Lung (tissue), 17 donors: ENCODE measurements at places on chromosomes 6 and 20.

DNA sequence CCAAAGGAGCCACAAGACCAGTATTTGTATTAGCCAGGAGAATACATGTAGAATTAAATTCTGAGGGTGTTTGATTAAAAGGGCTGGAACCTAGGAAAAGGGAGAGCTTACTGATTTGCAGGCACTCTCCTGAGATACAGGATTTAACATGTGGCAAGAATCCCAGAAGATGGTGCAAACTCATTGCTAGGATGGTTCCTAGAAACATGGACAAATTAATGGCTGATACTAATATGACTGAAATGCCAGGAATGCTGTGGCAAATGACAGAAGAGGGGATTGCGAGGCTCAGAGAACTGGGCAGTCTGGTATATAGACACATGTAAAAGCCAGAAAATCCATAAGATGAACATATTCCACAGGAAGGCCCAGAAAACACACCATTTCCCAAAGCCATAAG lies 118.1 kb downstream of the RWDD2A start:
- H3K27me3 ChIP-seq = no peaks in the 10 kb centered on the region
- DNase-seq = no peak

DNA sequence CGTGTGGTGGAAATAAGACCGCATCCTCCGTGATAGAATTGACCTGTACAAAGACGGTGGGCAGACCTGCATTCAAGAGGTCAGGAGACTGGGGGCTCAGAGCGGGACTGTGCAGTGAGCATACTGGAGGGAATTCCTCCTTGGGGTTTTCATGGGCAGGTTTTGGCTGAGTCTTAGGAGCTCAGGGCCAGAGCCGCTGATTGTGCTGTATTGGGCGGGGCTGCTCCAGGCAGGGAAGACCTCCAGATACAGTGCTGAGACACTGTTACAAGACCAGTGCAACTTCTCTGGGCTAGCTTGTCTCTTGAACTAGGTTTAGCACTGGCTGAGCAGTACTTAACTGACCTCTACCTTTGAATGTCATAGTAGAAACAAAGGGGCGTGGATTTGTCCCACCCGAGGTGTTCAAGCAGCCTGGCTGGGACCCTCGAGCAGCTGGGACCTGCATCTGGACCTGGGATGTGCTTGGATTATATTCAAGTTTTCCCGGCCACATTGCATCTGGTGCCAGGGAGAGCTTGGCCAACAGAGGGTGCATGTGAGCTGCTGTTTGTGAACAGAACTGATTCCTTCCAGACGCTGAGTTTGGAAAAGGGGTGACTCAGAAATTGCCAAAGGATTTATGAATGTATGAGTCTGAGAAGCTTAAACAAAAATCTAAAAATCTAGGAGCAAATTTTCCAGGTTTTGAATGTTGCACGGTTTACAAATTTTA lies 33.4 kb upstream of the SLC22A1 start:
- H3K27me3 ChIP-seq = no peaks in the 10 kb centered on the region
- H3K4me3 ChIP-seq = no peak overlapping the region
- DNase-seq = peak; percentile 74
- H3K27ac ChIP-seq = no peak overlapping the region
- H3K36me3 ChIP-seq = peaks cover 35% of the 10 kb centered on the region
- no peaks in the 10 kb centered on the region for H3K4me1 ChIP-seq

GRCh38 chr6:37456126-37456525 lies 23.1 kb downstream of the CMTR1 start:
- peaks cover 47% of the 10 kb centered on the region for H3K36me3 ChIP-seq
- no peaks in the 10 kb centered on the region for H3K27me3 ChIP-seq
- no peak overlapping the region for H3K4me3 ChIP-seq
- H3K4me1 ChIP-seq = no peaks in the 10 kb centered on the region

DNA sequence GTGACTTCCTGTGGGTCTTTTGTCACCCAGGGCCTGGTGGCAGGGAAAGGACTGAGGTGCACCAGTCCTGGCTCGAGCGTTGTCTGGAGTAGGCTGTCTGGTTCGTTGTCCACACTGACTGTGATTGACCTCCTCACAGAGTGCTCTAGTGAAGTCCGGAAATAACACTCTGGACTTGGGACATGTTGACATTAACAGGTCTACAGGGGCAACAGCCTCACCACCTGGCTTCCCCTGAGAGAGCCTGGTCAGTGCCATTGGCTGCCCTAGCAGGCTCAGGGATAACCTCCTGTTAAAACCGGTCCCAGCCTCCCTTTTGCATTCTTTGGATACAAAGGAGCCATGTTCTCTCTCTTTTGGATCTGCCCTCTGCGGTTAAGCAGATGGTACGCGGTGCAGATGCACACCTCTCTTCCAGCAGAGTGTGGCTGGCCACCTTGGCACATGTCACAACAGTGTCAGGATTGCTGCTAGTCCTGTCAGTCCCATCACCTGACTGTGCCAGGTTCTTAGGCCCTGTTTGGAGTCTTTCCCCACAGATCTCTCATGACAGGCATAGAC lies 46.2 kb downstream of the CDS2 start:
- H3K4me1 ChIP-seq = peaks cover 9% of the 10 kb centered on the region
- peak overlapping the region; percentile 34 for H3K27ac ChIP-seq
- H3K27me3 ChIP-seq = no peaks in the 10 kb centered on the region
- DNase-seq = no peak
- H3K4me3 ChIP-seq = no peak overlapping the region
- H3K36me3 ChIP-seq = no peaks in the 10 kb centered on the region

GRCh38 chr20:43761386-43762340 lies 34.9 kb upstream of the GTSF1L start:
- no peak for DNase-seq
- H3K36me3 ChIP-seq = no peaks in the 10 kb centered on the region
- no peaks in the 10 kb centered on the region for H3K27me3 ChIP-seq
- no peak overlapping the region for H3K27ac ChIP-seq

DNA sequence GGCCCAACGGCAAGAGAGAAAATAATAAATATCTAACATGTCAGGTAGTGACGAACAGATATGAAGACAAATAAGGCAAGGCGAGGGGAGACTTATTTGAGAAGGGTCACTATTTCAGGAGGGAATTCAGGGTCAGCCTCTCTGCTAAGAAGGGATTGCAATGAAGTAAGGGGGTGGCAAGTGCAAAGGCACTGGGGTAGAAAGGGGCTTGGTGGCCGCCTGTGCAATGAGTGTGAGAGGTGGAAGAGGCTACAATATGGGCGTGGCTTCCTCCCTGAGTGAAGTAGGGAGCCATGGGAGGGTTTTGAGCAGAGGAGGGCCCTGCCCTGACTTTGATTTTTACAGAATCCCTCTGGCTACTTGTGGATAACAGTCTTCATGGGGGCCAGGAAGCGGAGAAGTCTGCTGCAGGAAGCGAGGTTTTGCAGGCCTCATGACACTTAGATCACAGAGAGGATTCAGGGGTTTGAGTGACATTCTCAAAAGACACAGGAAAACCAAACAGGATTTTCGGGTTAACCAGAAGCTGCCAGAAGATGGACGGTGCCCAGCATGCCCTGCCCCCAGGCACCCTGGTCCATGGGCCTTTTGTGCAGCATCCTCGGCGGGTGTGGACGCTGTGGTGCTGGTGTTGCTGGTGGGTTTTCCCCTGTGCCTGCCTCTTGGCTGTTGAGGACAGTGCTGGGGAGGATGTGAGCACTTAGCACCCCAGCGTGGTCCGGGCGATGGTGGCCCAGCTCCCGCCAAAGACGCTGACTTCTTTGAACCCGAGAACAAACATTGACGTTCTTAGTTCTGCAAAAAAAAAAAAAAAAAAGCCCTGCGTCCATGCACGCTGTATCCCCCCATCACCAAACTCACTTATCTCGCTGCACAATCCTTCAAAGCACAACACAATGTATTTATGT lies 124.2 kb upstream of the PTPN1 start:
- no peak overlapping the region for H3K4me3 ChIP-seq
- H3K36me3 ChIP-seq = no peaks in the 10 kb centered on the region
- H3K27ac ChIP-seq = no peak overlapping the region
- H3K27me3 ChIP-seq = no peaks in the 10 kb centered on the region
- peak; percentile 56 for DNase-seq

DNA sequence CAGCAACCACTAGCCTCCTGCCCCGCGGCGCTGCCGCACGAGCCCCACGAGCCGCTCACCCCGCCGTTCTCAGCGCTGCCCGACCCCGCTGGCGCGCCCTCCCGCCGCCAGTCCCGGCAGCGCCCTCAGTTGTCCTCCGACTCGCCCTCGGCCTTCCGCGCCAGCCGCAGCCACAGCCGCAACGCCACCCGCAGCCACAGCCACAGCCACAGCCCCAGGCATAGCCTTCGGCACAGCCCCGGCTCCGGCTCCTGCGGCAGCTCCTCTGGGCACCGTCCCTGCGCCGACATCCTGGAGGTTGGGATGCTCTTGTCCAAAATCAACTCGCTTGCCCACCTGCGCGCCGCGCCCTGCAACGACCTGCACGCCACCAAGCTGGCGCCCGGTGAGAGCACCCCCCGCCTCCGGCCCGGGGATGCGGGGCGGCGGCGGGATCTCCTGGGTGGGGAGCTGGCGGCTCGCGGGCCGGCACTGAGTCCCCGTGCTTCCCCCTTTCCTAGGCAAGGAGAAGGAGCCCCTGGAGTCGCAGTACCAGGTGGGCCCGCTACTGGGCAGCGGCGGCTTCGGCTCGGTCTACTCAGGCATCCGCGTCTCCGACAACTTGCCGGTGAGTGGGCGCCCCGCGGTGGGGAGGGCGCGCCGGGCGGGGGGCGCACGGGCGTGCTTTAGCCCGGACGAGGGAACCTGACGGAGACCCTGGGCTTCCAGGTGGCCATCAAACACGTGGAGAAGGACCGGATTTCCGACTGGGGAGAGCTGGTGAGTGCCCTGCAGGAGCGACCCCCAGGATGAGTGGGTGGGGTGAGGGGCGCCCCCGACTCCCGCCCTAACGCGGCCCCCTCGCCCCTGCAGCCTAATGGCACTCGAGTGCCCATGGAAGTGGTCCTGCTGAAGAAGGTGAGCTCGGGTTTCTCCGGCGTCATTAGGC lies 585 bp downstream of the PIM1 start:
- peak overlapping the region; percentile 99 for H3K27ac ChIP-seq
- no peaks in the 10 kb centered on the region for H3K27me3 ChIP-seq
- H3K4me3 ChIP-seq = peak overlapping the region; percentile 99
- peak; percentile 48 for DNase-seq
- peaks cover 7% of the 10 kb centered on the region for H3K4me1 ChIP-seq
- peaks cover 9% of the 10 kb centered on the region for H3K36me3 ChIP-seq

- H3K36me3 ChIP-seq = no peaks in the 10 kb centered on the region
- peaks cover 13% of the 10 kb centered on the region for H3K4me1 ChIP-seq
- no peak for DNase-seq
- no peak overlapping the region for H3K27ac ChIP-seq
- no peak overlapping the region for H3K4me3 ChIP-seq
These were observed 68.4 kb downstream of the RSPO3 start for GRCh38 chr6:127186889-127187288.

GRCh38 chr6:79813854-79814709 lies 133.3 kb downstream of the ELOVL4 start:
- peak; percentile 66 for DNase-seq
- H3K27ac ChIP-seq = no peak overlapping the region
- H3K4me1 ChIP-seq = no peaks in the 10 kb centered on the region
- no peaks in the 10 kb centered on the region for H3K27me3 ChIP-seq
- H3K4me3 ChIP-seq = no peak overlapping the region
- H3K36me3 ChIP-seq = no peaks in the 10 kb centered on the region

DNA sequence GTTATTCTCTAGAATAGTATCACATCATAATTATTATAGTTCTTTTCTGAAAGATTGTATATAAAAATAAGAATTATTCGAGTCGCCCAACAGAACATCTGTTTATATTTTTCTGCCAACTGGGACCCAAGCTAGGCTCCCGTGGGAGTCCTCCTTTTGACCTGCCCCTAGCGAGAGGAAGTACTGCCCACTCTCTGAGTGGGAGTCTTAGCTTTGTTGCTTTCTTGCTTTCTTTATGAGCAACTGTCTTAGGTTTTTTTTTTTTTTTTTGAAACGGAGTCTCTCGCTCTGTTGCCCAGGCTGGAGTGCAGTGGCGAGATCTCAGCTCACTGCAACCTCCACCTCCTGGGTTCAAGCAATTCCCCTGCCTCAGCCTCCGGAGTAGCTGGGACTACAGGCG lies 202.0 kb upstream of the ZNF184 start:
- no peak overlapping the region for H3K27ac ChIP-seq
- H3K36me3 ChIP-seq = no peaks in the 10 kb centered on the region
- no peak for DNase-seq
- H3K4me1 ChIP-seq = no peaks in the 10 kb centered on the region
- H3K4me3 ChIP-seq = no peak overlapping the region

DNA sequence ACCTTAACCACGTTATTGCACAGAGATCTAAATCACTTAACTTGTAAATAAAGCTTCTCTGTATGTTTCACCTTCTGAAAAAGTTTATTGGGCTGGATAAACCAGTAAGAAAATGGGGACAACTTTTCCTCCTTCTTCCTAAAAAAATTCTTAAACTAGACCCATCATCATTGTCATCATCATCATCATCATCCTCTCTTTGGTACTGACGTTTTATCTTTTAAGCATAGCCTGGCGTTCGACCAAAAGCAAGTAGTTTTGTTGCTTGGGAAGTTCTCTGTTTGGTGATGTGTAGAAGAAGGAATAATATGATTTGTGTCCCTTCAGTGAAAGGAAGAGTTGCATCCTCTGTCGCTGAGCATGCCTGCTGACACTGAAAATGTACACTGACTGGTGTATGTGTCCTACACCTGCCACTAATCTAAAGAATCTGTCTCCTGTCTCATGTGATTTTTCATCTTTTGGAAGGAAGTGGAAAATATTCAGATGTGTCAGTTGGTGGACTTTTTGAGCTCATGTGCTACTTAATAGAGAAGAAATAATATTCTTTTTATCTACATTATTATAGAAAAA lies 2.5 kb downstream of the CLVS2 start:
- H3K27ac ChIP-seq = no peak overlapping the region
- no peak overlapping the region for H3K4me3 ChIP-seq
- DNase-seq = no peak
- no peaks in the 10 kb centered on the region for H3K36me3 ChIP-seq
- H3K4me1 ChIP-seq = no peaks in the 10 kb centered on the region

DNA sequence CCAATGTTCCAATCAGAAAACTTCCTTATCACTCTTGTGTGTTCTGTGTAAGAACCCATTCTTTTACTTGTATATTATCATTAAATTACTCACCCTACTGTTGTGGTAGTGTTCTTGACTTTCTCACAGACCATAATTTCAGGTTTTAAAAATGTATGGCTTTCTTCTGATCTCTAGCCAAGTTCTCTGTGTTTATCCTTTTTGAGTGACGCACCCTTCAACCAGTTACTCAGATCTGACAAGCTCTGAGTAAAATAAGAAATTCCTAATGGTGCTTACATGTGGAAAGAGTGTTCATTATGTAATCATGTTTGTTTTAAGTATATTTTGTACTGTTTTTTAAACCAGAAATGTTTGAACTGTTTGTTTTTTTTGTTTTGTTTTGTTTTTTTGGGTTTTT lies 11.0 kb downstream of the TBPL1 start:
- H3K4me3 ChIP-seq = no peak overlapping the region
- peaks cover 5% of the 10 kb centered on the region for H3K4me1 ChIP-seq
